Panc1 (cell line): ENCODE measurements at places on chromosomes 4 and X.

DNA sequence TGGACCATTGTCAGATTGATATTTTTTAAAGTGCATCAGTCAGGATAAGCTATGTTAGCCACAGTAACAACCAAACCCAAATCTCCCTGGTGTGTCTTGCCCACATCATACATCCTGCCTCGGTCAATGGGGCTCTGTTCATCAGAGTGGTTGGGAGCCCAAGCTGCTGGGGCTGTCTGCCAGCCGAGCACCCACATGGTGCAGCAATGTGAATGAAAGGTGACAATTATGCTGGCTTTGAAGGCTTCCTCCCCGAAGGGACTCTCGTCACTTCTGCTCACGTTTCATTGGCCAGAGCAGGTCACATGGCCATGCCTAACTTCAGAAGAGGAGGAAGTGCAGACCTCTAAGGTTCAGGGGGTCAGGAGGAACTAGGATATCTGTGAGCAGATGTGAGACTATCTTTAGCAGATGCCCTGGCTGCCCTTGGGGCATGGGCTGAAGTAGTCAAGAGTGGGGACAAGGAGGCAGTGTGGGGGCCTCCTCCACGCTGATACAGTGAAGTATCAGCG lies 1.3 kb upstream of the JAKMIP1 start:
- no peaks in the 10 kb centered on the region for H3K4me1 ChIP-seq
- no peak overlapping the region for H3K4me3 ChIP-seq
- no peak for DNase-seq
- no peak overlapping the region for H3K27ac ChIP-seq

- no peaks in the 10 kb centered on the region for H3K4me1 ChIP-seq
- no peak overlapping the region for H3K4me3 ChIP-seq
- H3K27ac ChIP-seq, result no peak overlapping the region
- H3K36me3 ChIP-seq, result no peaks in the 10 kb centered on the region
- no peaks in the 10 kb centered on the region for H3K27me3 ChIP-seq
Measured at GRCh38 chr4:147723326-147723725, 8.6 kb upstream of the ARHGAP10 start.

DNA sequence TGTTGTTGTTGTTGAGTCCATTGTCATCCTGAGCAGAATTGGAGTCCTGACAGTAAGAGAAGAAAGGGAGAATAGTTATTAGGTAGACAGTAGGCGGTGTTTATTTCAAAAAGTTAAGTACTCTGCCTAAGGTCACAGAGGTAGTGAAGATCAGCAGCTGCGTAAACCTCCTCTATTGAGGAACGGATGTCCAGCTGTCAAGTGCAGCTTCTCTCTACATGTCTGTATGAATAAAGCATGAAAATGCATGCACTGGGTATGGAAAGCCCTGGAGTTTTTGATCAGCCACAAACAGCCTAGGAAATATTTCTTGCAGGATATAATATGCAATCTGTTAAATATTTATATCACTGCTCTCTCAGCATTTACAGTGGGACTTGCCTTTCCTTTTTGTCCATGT lies 109.4 kb upstream of the CBLL2 start:
- H3K27ac ChIP-seq, result no peak overlapping the region
- no peaks in the 10 kb centered on the region for H3K27me3 ChIP-seq
- no peak overlapping the region for H3K4me3 ChIP-seq
- H3K36me3 ChIP-seq, result no peaks in the 10 kb centered on the region
- no peak for DNase-seq
- H3K4me1 ChIP-seq, result no peaks in the 10 kb centered on the region

- H3K4me1 ChIP-seq, result no peaks in the 10 kb centered on the region
- no peak overlapping the region for H3K27ac ChIP-seq
- no peak overlapping the region for H3K4me3 ChIP-seq
- no peaks in the 10 kb centered on the region for H3K27me3 ChIP-seq
Measured at GRCh38 chr4:71136071-71136470, 142.6 kb downstream of the DCK start.

DNA sequence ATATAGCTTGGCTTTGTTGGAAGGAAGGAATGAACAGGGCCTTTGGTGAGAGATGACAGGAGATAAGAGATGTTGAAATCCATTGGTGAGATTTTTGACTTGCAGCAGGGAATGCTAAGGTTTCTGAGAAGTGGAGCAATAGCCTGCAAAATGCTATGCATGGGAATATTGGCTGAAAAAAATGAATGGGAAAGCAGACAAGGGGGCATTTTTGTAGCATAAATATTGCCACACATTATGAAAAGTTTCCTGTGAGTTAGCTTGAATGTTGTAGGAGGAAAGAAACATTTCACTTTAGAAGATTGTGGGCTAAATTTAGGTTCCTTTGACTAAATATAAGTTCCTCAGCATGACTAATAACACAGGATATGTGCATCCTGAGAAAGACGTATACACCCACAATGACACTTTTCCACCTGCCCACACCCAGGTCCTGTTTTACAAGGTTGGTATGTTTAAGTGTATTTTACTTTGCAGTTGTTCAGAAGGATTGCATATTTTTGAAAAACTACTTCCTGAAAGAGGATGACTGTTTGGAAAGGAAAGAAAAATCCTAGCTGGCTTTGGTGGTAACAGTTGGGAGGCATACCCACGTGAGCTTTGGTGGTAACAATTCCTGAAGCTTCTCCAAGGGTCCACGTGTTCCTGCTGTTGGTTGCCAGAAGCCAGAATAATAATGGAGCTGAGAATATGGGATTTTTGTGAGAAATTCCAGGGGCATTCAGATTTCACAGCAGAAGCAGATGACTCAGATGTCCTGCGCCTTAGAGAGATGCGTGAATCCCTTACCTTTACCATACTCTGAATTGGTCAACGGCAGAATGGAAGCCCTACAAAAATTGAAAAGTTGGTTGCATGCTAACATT lies 28.5 kb downstream of the PHEX start:
- H3K27ac ChIP-seq, result no peak overlapping the region
- H3K36me3 ChIP-seq, result no peaks in the 10 kb centered on the region

DNA sequence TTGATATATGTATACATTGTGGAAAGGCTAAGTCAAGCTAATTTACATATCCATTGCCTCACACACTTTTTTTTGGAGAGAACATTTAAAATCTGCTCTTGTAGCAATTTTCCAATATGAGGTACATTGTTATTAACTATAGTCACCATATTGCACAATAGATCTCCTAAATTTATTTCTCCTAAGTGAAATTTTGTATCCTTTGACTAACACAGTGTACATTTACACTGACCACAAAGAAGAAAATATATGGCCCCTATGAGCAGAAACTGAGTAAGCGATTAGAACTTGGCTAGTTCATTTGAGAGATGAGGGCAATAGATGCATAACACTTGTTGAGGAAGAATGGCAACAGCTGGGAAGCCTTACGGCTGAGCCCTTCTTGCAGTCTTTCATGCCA lies 20.3 kb upstream of the GUCY1B1 start:
- no peak for DNase-seq
- no peaks in the 10 kb centered on the region for H3K27me3 ChIP-seq
- no peak overlapping the region for H3K27ac ChIP-seq
- H3K36me3 ChIP-seq, result no peaks in the 10 kb centered on the region

DNA sequence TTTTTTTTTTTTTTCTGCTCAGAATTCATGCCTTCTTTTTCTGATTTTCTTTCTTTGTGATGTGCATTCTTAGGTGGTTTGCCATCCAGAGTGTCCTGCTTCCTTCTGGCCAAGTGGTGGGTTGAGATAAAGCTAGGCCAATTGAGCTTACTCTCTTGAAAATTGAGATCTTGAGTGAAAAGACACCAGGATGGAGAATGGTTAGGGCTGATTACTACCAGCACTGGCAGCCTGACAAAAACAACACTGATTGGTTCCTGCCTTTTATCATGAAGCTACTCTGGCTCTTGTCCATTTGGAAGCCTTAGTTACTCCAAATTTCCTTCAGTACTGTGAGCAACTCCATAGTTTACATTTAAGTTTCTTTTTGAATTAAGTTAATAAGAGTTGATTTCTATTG lies 404.0 kb downstream of the PPARGC1A start:
- H3K36me3 ChIP-seq, result no peaks in the 10 kb centered on the region
- no peaks in the 10 kb centered on the region for H3K4me1 ChIP-seq
- no peaks in the 10 kb centered on the region for H3K27me3 ChIP-seq
- no peak overlapping the region for H3K27ac ChIP-seq
- DNase-seq, result no peak

GRCh38 chr4:165612936-165613335 lies 234.1 kb downstream of the CPE start:
- H3K4me1 ChIP-seq, result no peaks in the 10 kb centered on the region
- DNase-seq, result no peak
- H3K27me3 ChIP-seq, result no peaks in the 10 kb centered on the region
- H3K36me3 ChIP-seq, result no peaks in the 10 kb centered on the region

DNA sequence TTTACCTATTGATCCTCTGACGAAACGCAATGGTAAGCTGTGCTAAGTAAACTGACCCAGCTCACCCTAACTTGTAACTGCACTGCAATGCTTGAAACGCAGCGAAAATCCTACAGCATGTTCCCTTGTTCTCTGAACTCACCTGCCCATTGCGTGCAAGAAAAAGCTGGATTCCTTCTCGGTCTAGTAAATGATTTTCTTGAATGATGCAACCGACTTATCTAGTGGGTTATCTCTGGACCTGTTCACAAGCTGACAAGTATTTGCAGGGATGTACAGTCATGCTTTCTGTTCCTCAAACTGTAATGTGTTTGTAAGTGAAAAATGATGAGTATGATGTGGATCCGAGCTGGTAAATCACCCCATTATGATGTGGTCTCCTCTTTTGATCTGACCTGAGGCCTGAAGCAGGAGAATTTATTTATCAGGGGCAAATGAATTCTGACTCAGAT lies 140.1 kb downstream of the BTC start:
- no peaks in the 10 kb centered on the region for H3K27me3 ChIP-seq
- no peak overlapping the region for H3K4me3 ChIP-seq
- no peaks in the 10 kb centered on the region for H3K36me3 ChIP-seq
- H3K4me1 ChIP-seq, result no peaks in the 10 kb centered on the region; the same call in 1 of the 2 replicates
- H3K27ac ChIP-seq, result no peak overlapping the region
- DNase-seq, result no peak

- no peak overlapping the region for H3K27ac ChIP-seq
- no peaks in the 10 kb centered on the region for H3K27me3 ChIP-seq
- H3K4me1 ChIP-seq, result no peaks in the 10 kb centered on the region
- H3K36me3 ChIP-seq, result no peaks in the 10 kb centered on the region; the same call in 1 of the 2 replicates
- no peak overlapping the region for H3K4me3 ChIP-seq
- DNase-seq, result no peak
Measured at GRCh38 chr4:153332936-153333335, 11.6 kb upstream of the MND1 start.

DNA sequence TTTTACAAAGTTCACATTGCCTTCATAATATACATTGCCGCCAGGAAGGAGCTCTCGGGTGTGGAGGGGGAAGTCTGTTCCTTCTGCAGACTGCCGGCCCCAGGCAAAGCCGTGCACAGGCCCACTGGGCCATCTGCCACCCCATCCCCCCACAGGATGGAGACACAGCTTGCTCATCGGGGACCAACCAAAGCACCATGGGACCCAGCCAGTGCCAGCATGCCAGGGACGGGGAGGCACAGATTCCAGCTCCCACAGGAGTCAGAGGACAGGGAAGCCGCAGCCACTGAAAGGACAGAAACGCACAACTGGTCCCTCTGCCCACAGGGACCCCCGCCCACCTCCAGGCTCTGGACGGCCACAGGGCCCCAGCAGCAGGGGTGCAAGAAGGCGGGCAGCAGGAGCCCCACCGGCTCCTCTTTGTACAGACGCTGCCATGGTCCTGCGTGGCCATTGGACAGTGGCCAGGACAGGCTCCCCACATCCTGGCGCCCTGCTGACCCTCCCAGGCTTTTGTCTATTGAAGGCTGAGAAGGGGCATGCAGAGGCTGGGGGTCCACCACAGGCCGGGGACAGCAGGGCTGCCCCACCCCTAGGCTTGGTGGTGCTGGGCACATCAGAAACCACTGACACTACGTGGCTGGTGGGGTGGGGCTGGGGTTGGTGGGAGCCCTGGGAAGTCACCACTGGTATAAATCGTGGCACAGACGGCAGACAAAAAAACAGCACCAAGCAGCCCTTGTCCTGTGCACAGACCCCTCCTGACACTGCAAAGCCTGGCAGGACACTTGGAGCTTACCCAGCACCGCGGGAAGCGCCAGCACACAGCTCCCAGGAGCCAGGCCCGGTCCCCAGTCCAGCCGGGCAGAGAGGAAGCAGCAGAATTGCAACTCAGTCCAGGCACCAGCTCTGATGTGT lies 89.0 kb downstream of the FAM53A start:
- no peaks in the 10 kb centered on the region for H3K36me3 ChIP-seq
- no peaks in the 10 kb centered on the region for H3K4me1 ChIP-seq
- H3K27ac ChIP-seq, result no peak overlapping the region
- no peaks in the 10 kb centered on the region for H3K27me3 ChIP-seq

DNA sequence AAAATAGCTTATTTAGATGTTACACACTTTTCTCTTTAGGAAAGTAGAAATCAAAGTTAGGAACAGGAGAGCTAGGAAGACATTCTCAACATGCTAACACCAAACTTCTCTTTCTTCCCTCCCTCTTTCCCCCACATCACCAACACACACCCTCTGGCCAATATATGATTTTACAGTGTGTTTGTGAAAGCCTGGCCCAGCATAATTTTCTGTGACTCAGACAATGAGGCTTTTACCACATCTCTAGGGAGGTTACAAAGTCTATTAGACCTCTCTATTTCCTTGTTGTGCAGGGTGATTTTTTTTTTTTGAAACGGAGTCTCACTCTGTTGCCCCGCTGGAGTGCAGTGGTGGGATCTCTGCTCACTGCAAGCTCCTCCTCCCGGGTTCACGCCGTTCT lies 189.9 kb downstream of the AASDH start:
- DNase-seq, result no peak
- no peak overlapping the region for H3K4me3 ChIP-seq
- no peaks in the 10 kb centered on the region for H3K27me3 ChIP-seq
- no peak overlapping the region for H3K27ac ChIP-seq

DNA sequence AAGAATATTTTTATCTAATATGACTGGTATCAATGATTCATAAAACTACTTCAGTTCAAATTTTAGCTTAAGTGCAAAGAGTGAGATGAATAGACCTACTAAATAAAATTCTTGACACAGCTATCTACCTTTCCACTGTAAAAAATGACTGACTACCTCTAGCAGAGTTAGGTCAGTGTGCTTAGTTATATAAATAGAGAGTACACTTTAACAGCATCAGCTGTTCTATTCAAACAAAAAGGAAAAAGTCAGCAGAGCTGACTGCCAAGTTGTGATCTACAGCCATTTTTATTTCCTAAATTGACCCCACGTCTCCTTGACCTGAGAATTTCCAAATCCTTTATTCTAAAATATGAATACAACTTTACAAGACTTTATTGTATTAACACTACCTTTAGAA lies 262.4 kb downstream of the CAMK2D start:
- H3K27ac ChIP-seq, result no peak overlapping the region
- no peaks in the 10 kb centered on the region for H3K4me1 ChIP-seq
- H3K36me3 ChIP-seq, result peaks cover 5% of the 10 kb centered on the region
- no peak for DNase-seq

GRCh38 chrX:107429090-107429489 lies 20.4 kb upstream of the FRMPD3 start:
- no peak overlapping the region for H3K4me3 ChIP-seq
- no peaks in the 10 kb centered on the region for H3K36me3 ChIP-seq
- no peaks in the 10 kb centered on the region for H3K4me1 ChIP-seq
